ENCODE measurements at places on chromosomes 11 and 22.

- DNase-seq: no peak
Observed at GRCh38 chr22:44628835-44629234, 73.2 kb upstream of the PRR5 start.

DNA sequence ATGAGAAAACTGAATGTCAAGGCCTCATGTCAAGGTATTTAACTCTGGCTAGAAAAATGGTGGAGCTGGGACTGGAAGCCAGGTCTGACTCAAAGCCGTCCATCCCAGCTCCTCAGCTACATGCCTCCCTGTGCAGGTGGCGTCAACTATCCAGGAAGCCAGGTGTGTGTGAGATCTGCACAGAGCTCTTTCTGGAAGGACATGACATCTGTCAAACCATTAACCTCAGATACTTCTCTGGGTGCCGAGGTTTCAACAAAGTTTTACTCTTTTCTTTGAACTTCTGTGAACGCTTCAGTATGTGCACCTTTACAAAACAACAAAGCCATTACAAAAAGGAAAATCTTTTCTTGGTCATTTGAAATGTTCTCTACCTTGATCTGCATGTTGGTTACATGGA is 7.0 kb upstream of the CASTOR1 start:
- DNase-seq: no peak

DNA sequence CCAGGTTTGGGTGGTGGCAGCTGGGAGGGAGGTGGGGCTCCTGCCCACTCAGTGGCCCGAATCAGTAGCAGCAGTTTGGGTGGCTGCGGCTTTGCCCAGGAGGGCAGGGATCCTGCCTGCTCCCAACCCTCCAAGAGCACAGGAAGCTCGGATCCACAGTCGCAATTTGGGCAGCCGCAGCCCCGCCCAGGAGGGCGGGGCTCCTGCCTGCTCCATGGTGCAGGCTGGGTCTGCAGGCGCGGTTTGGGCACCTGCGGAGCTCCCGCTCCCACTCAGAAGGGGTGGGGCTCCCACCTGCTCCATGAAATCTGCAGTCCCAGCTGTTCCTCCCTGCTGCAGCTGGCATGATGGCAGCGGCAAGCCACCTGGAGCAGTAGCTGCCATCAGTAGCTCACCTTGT is 38.1 kb upstream of the CALCB start:
- DNase-seq: no peak

GRCh38 chr11:73204711-73205121 is 13.4 kb upstream of the P2RY2 start:
- DNase-seq: no peak

Data from hematopoietic multipotent progenitor cell treated with erythropoietin and hydrocortisone succinate and interleukin-3 and kit ligand, for 17 days (in vitro differentiated cells).